Thyroid gland (tissue), 4 donors: ENCODE measurements at places on chromosomes 13 and 19. TPM values are rescaled to one million over a fixed set of nuclear protein-coding genes. Genes with fewer than 3 reads are reported as not detected.

DNA sequence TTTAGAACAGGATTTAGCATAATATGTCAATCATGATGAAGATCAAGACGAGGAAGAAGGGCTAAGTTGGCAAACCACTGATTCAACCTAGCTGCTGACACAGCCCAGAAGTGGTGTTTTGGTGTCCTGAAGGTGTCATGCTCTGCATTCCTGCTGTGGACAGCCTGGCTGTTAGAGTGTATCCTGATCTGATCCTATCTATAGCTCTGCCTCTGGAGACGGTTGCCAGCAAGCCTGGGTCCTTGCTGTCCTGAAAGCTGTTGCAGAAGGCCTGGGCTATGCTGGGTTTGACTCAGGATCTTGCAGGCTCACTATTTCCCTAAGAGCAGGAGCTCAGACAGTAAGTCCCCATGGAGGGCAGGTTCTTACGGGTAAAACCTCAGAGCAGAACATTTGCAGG, 416.4 kb downstream of the TSHZ3 start:
- DNase-seq = no peak

PSG11 gene
- total RNA-seq = not detected

TMEM161A gene
- 29.6 TPM for total RNA-seq

LIM2 gene
- total RNA-seq = not detected
